Stimulated activated CD8-positive, alpha-beta memory T cell treated with anti-CD3 and anti-CD28 coated beads, Interleukin-12 subunit alpha, Interleukin-12 subunit beta, amount 100 ng/mL, for 4 hours (primary cell): ENCODE measurements at places on chromosomes 7 and 10.

- no peak for DNase-seq
Observed at GRCh38 chr7:37216156-37216852, 232.4 kb downstream of the ELMO1 start.

DNA sequence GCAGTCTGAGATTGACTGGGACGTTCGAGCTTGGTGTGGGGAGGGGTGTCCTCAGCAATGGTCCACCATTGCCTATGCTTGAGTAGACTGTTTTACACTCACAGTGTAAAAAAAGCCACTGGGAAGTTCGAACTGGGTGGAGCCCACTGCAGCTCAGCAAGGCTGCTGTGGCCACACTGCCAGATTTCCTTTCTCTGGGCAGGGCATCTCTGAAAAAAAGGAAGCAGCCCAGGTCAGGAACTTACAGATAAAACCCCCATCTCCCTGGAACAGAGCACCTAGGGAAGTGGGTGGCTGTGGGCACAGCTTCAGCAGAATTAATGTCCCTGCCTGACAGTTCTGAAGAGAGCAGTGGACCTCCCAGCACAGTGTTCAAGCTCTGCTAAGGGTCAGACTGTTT is 80.3 kb downstream of the BICC1 start:
- no peak for DNase-seq

GRCh38 chr10:32437334-32437733 is 8.6 kb upstream of the CCDC7 start:
- DNase-seq = no peak

- no peak for DNase-seq
Observed at GRCh38 chr10:126930883-126931503, 25.8 kb downstream of the DOCK1 start.

- DNase-seq = no peak
Observed at GRCh38 chr10:68625316-68625921, 65.3 kb downstream of the TET1 start.
